ENCODE measurements at places on chromosomes 3 and 15. TPM values are rescaled to one million over a fixed set of nuclear protein-coding genes. Genes with fewer than 3 reads are reported as not detected.

Gene UROC1
- total RNA-seq, result not detected

Gene ANKUB1
- not detected for total RNA-seq

Gene SLC6A6
- total RNA-seq, result 76.4 TPM

Gene SERINC4
- total RNA-seq, result not detected

Gene CFAP100
- total RNA-seq, result not detected

Gene ELL3
- total RNA-seq, result 1.3 TPM

Gene CTXND1
- total RNA-seq, result 0.02 TPM

Gene LRRC3B
- total RNA-seq, result not detected

Gene TTLL13
- total RNA-seq, result not detected

Gene SERF2
- total RNA-seq, result 489 TPM

Gene FETUB
- not detected for total RNA-seq

Gene SIDT1
- 0.81 TPM for total RNA-seq

Gene SUCNR1
- total RNA-seq, result 0.09 TPM

Gene HAPLN3
- total RNA-seq, result 22.9 TPM
